ENCODE measurements at places on chromosomes 12 and 14.
A peak's percentile ranks its signal among the peaks of the same experiment; 100 is the strongest.

DNA sequence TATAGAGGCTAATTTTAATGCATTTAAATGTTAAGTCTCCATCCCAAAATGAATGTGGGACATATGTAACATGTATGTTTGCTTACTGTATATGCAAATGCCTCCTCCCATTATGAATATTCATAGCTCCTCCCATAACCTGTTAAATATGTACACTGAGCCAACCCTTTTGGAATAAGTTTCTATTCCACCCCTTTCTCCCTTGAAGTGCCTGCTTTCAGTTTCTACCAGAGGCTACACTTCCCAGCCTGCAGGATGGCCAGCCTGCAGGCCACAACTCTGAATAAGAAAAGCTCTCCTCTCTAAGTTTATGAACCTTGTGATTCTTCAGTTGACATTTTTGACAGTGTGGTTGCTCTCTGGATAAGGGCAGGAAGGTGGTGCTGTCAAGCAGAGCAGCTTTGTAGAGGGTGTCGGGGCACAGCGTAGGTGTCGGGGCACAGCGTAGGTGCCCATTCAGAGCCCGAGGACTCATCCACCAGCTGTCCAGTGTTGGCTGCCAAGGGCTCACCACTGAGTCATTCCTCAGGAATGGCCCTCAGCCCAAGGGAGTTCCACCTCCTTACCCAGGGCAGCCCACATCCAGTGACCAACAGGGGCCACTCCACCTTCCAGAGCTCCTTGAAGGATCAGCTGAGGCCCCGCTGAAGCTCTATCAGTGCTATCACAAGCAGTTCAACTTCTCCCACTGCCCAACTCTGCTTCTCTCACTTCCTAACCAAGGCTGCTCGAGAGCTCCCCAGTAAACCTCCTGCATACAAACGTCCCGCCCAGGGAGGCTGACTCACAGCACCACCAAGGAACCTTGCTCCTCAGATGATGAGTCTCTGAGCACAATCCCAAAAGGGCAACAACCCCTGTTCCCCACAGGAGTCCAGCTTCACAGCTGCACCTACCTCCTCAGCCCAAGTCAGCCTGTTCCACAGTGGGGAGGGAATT lies 31.4 kb downstream of the VWF start:
- DNase-seq: no peak
- H3K27me3 ChIP-seq: peaks cover 55% of the 10 kb centered on the region
- H3K36me3 ChIP-seq: peaks cover 9% of the 10 kb centered on the region

- H3K4me1 ChIP-seq: peaks cover 46% of the 10 kb centered on the region
- H3K4me3 ChIP-seq: peak overlapping the region; percentile 41
- H3K36me3 ChIP-seq: no peaks in the 10 kb centered on the region
- H3K27me3 ChIP-seq: no peaks in the 10 kb centered on the region
Observed at GRCh38 chr14:102828151-102828550, 50.9 kb downstream of the TRAF3 start.

- no peaks in the 10 kb centered on the region for H3K4me1 ChIP-seq
- no peak overlapping the region for H3K27ac ChIP-seq
- DNase-seq: no peak
- peaks cover 58% of the 10 kb centered on the region for H3K27me3 ChIP-seq
Observed at GRCh38 chr14:100839681-100840111, 13.8 kb downstream of the MEG3 start.

DNA sequence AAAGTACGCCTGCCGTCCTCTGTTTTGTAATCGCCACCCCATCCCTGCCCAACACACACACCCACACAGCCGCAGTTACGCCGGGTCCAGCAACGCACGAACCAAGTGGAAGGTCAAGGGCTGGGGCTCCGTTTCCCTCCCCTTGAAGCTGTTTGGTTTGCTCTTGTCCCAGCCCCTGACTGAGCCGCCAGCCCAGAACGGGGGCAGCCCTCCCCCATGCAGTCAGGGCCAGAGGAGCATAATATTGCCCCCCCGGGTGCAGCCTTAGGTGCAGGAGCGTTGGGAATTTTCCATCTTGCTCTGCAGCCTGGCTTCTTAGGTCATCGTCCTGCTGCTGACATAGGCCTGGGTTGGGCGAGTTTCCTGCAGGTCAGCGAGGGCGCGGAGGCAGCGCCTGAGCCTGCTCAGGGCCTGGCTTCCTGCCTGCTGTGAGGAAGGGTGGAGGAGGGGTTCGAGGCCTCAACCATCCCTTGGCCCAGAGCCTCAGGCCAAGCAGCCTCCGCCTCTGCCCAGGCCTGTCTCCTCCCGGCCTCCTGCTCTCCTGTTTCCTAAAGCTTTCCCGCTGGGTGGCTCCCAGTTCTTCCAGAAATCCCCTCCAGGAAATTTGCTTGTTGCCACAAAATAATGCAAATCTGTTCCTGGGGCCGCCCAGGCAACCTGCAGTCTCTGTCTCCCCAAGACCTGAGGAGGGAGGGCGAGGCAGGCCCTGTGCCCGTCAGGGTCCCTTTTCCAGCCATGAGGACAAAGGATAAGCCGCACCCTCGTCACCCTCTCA lies 44.5 kb downstream of the PSMA6 start:
- H3K27me3 ChIP-seq: no peaks in the 10 kb centered on the region
- H3K27ac ChIP-seq: peak overlapping the region; percentile 53
- DNase-seq: no peak
- peaks cover 19% of the 10 kb centered on the region for H3K4me1 ChIP-seq

All from T-helper 17 cell (primary cell).